ENCODE measurements at places on chromosomes 3 and 15.

DNA sequence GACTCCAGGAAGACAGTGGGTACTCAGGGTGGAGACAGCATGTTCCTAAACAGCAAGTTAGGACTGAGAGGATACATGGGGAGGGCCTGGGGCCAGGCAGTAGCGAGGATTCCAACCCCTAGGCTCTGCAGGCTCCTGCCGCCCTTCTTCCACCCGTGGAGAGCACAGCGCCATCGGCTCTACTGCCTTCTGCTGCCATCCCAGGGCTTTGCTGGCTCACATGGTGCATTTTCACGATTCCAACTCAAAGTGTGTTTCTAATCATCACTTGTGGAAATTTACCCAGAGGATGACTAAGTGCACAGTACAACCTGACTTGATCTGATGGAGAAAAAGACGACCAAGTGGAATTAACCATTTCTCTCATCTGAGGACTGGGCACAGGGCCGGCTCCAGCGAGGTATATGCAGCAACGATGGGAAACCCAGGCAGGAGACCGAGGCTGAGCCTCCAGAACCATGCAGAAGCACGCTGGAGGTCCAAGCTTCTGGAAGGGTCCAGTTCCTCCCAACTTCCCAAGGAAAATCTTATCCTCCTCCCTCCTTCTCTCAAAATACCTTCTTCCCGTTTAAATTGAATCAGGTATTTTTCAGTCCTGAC is 104.6 kb downstream of the LRIG1 start:
- DNase-seq, result no peak

GRCh38 chr15:101445562-101446517 is 43.7 kb downstream of the PCSK6 start:
- no peak for DNase-seq

DNA sequence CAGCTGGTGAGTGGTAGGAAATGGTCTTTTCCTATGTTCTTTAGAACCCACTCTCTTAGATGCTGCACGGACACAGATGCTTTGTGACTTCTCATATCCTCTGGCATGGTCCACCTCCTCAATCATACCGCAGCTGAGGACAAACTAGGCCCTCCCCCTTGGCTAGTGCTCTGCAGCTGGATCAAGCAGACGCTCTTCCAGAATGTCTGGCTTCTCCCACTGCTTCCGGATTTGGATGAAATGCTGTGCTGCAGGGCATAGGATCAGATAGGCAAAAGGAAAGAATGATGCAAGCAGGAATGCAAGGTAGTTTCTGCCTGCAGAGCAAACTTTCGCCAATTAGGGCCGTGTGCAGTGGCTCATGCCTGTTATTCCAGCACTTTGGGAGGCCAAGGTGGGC is 75.7 kb upstream of the SLC4A7 start:
- no peak for DNase-seq

DNA sequence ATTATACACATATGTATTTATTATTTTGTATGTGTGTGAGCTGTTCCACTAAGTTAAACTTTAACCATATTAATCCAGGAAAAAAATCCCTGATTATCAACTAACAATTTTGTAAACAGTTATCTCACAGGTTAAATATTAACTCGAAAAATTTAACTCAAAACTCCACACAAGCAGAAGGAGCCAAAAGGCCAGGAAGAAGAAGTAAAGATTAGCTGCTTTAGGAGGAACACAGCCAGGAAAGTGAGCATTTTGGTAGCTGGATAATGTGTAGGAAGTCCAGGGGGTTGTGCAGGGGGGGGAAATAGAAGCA is 425.0 kb downstream of the TIGIT start:
- DNase-seq, result no peak

DNA sequence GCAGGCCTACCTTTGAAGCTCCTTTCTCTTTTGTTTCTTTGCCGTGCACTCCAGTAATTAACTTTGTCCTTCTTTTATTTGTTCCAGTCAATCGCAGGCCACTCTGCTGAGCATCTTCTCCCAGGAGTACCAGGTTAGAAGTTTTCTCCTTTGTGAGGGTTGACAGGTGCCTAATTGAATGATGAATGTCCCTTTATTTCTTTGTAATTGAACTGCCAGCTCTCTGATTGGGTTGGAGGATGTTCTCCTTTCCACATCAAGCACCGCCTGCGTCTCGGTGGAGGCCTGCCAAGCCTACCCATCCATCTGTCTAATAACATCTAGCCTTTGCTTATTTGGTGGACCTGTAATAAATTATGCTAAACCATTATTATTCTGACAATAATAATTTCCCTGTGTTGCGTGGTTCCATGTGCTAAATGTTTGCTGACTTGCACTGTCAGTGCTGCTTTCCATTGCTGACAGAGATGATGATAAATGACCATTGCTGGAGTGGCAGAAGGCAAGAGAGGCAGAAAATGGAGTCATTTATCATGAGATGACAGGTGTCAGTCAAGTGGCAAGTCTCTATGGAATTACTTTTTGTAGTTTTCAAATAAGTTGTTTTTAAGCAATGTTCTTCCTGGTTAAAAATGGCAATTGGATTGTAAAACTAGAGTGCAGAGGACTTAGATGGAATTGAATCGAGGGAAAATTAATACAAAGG is 64.9 kb downstream of the CDIN1 start:
- no peak for DNase-seq

- no peak for DNase-seq
Measured at GRCh38 chr3:154952553-154952952, 127.6 kb upstream of the MME start.

DNA sequence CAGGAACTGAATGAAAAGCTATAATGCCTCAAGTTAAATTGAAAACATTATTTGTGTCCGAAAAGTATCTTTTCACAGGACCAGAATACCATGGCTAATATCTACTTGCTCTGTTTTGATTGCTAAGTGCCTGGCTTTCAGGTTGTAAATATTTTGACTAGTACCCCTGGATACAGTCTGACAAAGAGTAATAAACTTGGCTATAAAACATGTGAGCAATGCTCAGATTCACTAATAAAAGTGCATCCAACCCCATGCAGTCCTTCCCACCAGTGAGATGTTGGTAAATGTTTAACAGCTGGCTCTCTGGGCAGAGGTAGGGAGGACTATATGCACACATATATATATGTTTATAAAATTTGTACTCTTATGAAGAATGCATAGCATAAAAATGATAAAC is 281.8 kb upstream of the TGFBR2 start:
- no peak for DNase-seq

DNA sequence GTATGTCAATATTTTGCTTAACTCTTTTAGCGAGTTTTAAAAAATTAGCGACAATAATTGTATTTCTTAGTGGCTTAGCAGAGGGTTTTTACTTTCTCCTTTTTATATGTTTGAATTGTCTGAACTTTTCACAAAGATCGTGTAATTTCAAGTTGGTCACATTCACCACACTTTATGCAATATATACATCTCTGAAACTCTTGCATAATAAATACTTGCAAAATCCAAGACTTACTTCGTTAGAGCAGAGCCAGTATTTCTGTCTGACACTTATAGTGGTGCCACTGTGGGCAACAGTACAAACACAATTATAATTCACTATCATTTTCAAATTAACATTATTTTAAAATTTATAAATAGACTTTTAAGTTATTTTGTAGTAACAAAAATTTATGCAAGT is 62.0 kb downstream of the SUCNR1 start:
- no peak for DNase-seq

GRCh38 chr3:17745301-17745700 is 2.9 kb upstream of the TBC1D5 start:
- DNase-seq, result no peak

GRCh38 chr3:170740726-170741591 is 129.0 kb downstream of the RPL22L1 start:
- no peak for DNase-seq

- DNase-seq, result no peak
Measured at GRCh38 chr3:189995129-189995528, 125.6 kb downstream of the P3H2 start.

GRCh38 chr15:64430000-64430735 is 30.2 kb upstream of the ZNF609 start:
- DNase-seq, result no peak

DNA sequence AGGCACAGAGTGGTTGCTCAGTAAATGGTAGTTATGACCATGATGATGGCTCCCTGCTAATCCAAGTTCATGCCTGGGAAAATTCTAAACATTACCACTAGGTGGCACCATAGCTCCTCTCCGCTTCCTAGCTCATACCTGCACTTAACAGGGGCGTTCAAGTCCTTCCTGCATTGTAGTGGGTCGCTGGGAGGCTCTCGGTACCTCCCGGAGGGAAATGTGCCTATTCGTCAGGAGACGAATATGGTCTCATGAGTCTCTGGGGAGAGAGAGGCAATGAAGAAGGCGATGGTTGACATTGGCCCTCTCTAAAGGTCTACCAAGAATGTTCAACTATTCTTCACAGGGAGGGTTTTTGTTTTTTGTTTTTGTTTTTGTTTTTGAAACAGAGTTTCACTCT is 10.9 kb downstream of the MESP1 start:
- no peak for DNase-seq

GRCh38 chr3:140298569-140299070 is 363.6 kb downstream of the CLSTN2 start:
- no peak for DNase-seq

DNA sequence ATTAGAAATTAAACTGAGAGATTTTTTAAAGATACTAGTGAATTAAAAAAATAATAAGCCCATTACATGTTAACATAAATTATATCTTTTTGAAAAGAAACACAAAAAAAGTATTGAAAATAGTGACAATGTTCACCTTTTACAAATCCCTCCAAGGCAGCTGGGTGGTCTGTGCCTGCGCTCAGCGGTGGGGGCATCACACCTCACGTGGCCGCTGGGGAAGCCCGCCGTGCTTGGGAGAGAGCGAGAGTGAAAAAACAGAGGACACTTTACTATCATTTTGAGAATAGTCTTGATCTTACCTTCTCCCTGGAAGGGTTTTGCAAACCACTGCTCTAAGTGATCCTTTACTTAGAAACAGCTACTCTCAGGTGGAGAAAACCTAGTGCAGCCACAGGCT is 76.9 kb downstream of the CRTC3 start:
- DNase-seq, result no peak

DNA sequence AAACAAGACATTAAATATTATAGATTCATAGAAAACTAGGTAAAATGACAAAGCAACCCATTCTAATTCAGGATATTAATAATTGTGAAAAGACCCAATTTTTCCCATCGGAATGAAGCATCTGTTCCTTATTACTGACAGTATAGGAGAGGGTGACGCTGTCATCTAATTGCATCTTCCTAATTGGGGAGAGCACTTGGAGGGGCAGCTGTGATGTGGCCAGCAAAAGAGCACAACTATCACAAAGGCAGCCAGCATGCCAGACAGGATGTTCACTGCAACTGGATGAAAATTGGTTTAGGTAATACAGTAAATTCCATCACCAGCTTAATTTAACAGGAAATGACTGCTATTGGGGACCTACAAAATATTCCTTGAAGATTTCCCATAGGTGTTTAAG is 21.9 kb upstream of the MINAR1 start:
- DNase-seq, result no peak

GRCh38 chr3:25214034-25214433 is 214.0 kb upstream of the RARB start:
- DNase-seq, result no peak

DNA sequence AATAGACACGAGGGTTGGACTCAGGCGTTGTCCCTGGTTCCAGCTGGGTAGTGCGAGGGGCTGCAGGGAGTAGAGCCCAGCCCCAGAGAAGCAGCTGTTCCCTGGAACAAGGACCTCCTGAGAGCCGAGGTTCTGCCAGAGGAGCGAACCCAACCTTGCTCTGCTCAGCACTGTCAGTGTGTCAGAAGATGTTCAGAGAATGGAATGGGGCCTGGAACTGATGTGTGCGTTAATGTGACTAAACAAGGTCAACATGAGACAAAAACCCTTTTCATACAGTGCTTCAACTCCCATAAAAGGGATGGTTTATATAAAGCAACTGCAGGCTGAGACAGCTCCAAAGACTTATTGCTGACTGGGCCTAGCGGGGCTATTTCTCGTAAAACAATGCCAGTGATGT is 35.5 kb upstream of the HACD2 start:
- no peak for DNase-seq

- no peak for DNase-seq
Measured at GRCh38 chr3:112579697-112580096, 17.9 kb downstream of the SLC35A5 start.

DNA sequence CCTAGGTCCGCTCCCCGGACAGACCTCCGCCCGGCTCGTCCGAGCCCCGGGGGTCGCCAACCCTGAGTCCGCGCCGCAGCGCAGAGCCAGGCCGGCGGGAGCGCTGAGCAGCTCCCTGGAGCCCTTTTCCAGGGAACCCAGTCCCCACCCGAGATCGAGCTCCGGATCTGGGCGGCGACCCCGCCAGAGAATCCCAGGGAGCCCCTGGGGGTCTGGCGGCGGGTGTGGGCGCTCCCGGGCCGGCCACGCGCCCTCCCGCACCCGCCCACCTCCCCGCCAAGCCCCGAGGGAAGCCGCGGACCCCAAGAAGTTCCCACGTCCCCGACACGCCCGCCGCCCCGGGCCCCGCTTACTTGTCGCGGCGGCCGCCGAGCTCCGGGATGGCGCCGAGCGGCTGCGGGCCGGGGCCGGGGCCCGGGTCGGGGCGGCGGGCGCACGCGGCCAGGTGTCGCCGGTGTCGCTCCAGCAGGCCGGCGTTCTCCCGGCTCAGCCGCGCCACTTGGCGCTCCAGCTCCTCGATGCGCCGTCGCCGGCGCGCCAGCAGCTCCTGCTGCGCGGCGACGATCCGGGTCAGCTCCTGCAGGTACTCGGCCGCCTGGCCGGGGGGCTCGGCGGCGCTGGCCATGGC is 137.7 kb downstream of the NUP210 start:
- no peak for DNase-seq

GRCh38 chr3:101722394-101723173 is 1.8 kb upstream of the CEP97 start:
- DNase-seq, result no peak

DNA sequence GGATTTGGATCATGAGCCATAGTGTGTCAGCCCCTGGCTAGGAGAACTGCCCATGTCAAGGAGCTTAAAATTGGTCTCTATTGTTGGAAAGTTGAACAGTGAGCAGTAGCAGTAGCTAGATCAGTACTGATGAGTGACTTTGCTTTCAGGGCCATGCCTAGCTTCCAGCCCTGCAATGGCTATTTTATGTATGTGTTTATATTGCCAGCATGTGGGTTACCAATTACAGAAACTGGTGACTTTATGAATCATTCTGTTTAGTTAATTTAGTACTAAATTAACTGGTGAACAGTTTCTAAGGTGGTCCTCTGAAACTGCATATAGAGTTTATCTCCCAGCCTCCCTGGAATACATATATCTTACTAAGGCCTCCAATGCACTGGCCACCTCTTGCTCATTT is 908.1 kb upstream of the ALCAM start:
- DNase-seq, result no peak

Measured in activated T-helper 1 cell treated with anti-CD3 and anti-CD28 coated beads, Interleukin-2, amount 50 U/mL, for 16 hours (primary cell).